ENCODE measurements at places on chromosomes 4 and X.

- DNase-seq, result no peak
Observed at GRCh38 chr4:82728301-82728700, 70.3 kb downstream of the SCD5 start.

DNA sequence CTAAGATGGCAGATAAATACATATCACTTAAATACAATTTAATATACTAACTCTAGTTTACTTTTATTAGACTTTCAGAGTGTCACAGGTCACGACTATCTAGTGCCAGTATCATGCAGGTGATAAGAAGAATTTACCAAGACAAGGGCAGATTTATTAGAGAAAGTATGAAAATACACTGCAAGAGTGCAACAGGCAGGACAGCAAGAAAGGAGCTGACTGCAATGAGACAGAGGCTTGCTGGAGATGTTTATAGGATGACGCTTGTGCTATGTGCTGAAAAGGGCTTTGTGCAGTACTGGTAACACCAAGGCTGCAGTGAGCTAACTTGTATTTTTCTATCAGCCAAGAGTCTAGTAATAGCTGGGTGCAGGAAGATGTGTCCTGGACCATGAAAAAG is 96.7 kb upstream of the QRFPR start:
- no peak for DNase-seq

DNA sequence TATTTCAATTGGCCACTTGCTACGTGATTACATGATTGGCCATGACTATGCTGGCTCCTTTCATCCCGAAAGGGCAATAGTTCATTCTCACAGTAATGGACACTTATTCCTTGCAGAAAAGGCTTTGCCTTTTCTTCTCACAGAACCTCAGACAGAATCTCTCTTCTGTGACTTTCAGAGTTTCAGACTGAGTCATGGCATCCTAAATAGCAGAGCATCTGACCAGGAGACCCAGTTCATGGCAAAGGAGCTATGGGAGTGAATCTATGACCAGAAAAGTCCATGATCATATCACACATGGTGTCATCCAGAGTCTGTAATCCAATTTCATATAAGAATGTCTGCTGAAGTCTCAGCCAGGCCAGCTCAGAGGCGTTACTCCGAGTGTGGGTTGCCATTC is 263.3 kb upstream of the CLNK start:
- no peak for DNase-seq

DNA sequence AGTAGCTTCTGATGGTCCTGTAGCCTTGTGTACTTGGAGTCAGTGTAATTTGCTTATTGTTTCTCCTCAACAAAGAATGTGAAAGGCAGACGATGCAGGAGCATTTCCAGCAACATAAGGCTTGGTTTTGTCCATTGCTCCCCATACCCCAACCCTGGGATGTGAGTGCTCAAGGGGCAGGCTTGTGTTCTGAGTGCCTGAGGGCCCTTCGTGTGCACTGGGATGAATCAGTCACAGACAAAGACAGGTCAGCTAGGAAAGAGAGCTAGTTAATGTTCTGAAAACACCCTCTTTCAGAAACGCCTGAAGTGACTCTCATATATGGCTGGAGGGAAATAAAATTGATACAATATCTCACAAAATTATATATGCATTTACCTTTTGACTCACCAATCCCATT is 59.1 kb downstream of the PRPS1 start:
- no peak for DNase-seq

GRCh38 chr4:160238790-160239189 is 1135.9 kb downstream of the RAPGEF2 start:
- no peak for DNase-seq

- DNase-seq, result no peak
Observed at GRCh38 chr4:125520258-125520990, 205.7 kb downstream of the FAT4 start.

DNA sequence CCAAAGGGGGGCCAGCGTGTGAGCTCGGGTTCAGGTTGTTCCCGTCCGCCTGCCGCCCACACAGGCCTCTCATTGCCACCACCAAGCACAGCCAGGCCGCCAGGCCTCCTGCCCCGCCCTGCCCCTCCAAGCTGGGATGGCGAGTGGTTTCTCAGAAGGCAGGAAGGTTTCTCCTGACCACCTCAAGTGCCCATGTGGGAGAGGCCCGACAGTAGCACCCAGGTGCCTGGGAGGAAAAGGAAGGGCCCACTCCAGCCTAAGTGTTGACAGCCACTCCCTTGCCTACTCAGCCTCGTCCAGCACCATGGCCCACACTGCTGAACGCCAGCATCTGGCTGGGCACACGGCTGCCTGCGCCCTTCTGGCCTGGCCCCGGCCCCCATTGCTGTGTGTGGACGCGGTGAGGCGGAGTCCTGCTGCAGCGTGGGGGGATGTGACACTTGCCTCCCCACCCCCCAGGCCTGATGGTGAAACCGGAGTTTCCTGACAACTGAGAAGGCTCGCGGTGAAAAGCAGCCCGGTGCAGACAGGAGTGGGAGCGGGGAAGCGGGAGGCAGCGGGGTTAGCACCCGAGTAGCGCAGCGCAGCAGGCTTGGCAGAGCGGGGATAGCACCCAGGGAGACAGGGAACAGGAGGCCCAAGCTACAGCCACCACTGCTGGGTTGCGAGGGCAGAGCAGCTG is 19.2 kb downstream of the FLNA start:
- no peak for DNase-seq

DNA sequence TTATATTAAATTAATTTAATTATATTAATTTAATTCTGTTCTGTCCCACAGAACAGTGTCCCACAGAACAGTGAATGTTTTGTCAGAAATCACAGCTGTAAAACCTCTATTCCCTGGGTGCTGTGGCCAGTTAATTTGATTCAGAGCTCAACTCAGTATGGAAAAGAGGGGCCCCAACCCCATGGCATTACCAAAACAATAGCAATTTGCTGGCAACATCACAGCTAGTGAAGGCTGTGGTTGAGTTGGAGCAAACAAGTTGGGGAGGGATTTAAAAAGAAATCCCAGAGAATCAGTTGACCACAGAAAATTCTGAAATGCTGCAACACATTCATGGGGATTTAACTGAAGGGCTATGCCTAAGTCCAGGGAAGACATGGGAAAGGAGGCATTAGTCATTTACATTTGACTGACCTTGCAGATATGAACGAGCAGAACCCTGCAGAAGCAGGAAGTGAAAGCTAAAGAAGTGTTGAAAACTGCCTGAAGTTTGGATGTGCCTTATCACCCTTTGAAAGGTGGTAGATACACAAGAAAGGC is 30.1 kb downstream of the PDHA2 start:
- DNase-seq, result no peak

GRCh38 chr4:138449938-138450337 is 207.8 kb upstream of the SLC7A11 start:
- no peak for DNase-seq

DNA sequence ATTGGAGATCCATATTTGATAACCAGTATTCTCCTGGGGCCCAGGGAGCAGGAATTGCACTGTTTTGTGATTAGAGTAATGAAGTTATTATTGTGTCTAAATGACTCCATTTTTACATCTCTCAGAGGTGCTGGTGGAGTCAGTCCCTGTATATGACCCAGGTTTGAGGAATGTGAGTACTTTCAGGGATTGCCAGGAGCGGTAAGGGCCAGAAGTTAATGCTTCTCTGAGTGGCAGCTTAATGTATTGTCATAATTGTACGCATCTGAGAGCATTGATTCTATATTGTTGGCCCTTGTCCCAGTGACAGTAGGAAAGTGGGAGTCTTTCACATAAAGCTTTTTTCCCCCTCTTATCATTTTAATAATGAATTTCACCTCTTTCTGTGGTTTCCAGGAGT is 146.2 kb downstream of the GATB start:
- DNase-seq, result no peak

- no peak for DNase-seq
Observed at GRCh38 chr4:155170569-155170968, 37.9 kb upstream of the NPY2R start.

DNA sequence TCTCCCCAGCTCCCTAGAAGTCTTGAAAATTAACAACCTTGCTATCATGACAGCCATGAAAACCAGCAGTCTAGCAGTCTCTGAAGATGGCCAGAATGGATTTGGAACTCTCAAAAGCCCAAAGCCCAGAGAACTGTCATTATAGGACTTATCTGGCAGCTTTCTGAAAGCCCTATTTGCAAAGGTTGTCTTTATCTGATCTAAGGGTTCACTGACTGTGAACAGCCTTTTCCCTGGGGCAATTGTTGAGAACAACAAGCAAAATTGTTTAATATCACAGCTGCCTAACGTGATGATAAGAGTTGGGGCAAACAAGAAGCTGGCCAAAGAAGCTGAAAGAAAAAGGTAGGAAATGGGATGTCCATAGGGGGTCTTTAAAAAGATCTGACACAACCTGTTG is 20.9 kb upstream of the KLHL8 start:
- DNase-seq, result no peak

- DNase-seq, result no peak
Observed at GRCh38 chr4:15936495-15936894, 2.0 kb downstream of the FGFBP1 start.

GRCh38 chr4:15469402-15470127 is at the start of gene CC2D2A:
TSS of gene CC2D2A (plus strand) at chr4:15469882. CDS start at chr4:15475933, 6,051 bp downstream.
- no peak for DNase-seq

DNA sequence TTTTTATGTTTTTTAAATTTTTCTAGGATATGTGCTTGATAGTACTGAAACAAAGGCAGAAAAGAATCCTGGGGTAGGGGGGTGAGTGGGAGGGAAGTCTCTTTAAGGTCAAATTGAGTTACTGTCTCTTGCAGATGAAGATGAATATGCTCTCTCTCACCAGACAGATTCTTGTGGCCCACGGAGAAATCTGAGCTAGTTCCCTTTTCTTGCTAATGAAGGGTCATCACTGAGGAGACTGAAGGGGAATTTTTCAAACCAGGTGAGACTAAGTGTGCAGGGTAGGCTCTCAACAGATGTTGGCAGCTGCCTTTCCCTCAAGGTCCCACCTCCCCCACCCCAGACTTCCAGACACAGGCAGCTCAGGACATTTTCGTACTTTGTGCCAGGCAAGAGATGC is 21.5 kb downstream of the FAM9C start:
- DNase-seq, result no peak

DNA sequence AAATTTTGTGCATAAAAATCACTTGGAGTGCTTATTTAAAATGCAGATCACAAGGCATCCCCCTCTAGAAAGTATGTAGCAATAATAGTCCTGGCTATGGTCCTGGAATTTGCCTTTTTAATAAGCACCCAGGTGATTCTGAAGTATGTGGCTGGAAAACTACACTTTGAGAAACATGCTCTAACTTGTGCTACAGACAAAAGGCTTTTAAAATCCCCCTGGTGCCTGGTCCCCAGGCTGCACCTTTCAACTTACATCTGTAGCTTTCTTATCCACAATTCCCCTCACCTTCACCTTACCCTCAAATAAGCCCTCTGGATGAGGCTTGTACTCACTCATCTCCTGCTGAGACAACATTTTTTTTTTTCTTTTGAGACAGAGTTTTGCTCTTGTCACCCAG is 21.1 kb downstream of the ART3 start:
- DNase-seq, result no peak

- DNase-seq, result no peak
Observed at GRCh38 chr4:7949759-7950158, 10.1 kb upstream of the AFAP1 start.

GRCh38 chrX:12741416-12741815 is 49.8 kb upstream of the PRPS2 start:
- no peak for DNase-seq

- no peak for DNase-seq
Observed at GRCh38 chrX:134406356-134407064, 53.5 kb upstream of the HPRT1 start.

DNA sequence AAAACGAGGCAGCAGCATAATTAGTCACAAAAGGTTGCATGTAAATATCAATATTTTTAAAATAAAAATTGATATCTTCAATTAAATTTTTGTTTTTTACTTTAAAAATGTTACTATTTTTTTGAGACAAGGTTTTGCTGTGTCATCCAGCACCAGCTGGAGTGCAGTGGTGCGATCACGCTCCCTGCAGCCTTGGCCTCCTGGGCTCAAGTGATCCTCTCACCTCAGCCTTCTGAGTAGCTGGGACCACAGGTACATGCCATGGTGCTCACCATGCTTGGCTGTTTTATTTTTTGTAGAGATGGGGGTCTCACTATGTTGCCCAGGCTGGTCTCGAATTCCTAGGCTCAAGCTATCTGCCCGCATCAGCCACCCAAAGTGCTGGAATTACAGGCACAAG is 96.8 kb upstream of the FRAS1 start:
- no peak for DNase-seq

GRCh38 chr4:14918336-14918735 is 83.9 kb upstream of the CPEB2 start:
- no peak for DNase-seq

DNA sequence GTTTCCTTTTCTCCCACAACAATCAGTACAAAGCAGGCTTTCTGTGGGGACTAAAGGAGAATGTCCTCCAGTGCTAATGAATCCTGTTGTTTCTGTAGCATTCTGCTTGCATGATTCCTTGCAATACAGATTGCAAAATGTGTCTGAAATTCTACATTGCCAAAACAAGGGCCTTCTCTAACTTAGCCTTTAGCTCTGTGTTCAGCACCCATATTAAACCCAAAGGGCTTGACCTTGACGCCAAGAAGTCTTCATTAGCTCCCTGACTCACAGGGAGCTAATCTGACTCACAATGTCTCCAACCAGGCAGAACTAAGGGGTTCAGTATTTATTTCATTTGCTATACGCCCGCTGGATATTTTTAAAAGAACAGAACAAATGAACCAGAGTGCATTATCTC is 241.4 kb upstream of the CLNK start:
- DNase-seq, result no peak

DNA sequence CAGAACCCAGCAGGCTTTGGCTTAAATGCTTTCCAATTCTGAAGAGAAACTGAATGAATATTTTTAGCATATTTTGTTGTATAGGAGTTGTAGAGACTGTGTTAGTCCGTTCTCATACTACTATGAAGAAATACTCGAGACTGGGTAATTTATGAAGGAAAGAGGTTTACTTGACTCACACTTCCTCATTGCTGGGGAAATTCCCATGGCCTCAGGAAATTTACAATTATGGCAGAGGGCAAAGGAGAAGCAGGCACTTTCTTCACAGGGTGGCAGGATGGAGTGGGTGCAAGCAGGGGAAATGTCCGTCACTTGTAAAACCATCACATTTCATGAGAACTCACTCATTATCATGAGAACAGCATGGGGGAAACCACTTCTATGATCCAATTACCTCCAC is 291.7 kb downstream of the PACRGL start:
- no peak for DNase-seq

- no peak for DNase-seq
Observed at GRCh38 chrX:139834879-139835278, 98.0 kb downstream of the ATP11C start.

DNA sequence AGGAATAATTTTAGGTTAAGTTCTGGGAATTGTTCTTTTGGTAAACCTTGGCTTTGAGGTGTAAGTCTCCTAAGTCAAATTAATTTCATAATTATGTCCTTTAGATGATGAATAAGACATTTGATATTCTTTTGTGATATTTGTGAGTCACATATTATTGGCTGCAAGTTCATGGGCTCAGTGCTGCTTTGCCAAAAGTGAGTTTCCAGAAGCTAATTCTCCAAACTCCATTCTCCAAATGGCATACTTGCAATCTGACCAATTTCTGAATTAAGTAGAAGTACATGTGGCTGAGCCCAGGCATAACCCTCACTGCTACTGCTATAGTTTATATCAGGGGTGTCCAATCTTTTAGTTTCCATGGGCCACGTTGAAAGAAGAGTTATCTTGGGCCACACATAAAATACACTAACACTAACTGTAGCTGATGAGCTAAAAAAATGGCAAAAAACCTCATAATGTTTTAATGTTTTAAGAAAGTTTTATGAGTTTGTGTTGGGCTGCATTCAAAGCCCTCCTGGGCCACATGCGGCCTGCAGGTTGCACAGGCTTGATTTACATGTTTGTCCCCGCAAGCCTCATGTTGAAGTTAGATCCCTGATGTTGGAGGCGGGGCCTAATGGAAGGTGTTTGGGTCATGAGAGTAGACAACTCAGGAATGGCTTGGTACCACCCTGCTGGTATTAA is 196.1 kb downstream of the ZNF330 start:
- no peak for DNase-seq
